ENCODE measurements at places on chromosomes 5 and 9.

GRCh38 chr5:161751265-161751664 lies 65.7 kb downstream of the GABRA6 start:
- no peak for DNase-seq

DNA sequence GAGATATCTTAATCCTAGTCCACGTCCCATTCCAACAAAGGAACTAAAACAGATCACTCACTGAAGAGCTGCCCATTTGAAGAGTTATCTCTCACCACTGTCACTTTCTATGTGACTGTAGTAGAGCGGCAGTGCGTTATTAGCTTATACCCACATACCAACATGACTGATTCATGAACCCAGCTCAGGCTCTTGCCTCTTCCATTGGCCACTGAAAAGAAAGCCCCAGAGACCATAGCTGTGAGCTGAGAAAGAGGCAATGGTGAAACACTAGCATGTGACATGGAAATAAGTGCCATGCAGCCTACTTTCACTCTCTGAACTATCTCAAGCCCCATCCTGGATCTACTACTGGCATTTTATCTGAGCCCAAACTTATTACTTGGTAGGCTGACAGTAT lies 151.7 kb upstream of the MOCS2 start:
- DNase-seq: no peak

DNA sequence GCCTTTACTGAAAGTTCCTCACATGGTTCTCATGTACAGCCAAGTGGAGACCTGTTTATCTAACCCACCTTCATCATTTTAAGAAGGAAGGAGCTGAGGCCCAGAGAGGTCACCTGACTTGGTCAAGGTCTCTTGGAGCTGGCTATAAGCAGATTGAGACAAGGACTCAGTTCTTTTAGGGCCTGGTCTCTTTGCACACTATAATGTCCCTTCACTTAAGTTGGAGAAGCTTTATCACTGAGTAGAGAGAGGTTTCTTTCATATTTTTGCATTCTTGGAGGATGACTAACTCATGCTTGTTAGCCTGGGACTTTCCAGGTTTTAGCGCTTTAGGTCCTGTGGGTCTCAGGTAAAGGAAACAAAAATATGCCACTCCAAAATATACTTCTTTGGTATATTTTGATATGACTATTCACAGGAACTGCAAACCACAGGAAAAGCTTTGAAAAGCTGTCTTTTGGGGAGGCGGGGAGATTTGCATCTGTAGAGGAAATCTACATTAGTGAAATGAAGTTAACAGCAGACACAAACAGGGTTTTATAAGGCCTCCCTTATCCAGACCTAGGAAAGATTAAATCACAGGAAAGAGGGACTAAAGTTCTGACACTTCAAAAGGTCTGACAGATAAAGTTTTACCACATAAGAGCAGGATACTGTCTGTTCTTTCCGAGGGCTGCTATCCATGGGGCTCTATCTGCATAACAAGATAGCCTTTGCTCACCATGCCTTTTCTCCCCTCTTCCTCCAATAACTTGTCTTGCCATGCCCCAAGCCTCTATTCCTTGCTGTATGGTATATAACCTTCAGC lies 95.8 kb upstream of the ANKRD55 start:
- DNase-seq: peak; percentile 16

DNA sequence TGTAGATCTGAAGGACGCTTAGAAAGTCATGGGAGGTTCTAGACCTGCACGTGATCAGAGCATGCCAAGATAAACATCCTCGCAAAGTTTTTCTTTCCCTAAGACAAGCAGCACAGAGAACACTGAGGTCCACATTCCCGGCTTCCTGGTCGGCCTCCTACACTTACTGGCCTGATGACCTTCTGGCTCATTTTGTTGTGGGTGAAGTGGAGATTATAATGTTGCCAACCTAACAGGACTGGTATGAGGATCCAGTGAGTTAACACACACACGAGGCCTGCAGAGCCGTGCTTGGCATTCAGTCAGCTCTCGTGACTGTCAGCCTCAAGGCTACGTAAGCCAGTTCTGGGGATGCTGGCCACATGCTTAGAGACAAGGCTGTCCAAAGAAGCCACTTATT lies 186.0 kb downstream of the TENT4A start:
- DNase-seq: no peak

DNA sequence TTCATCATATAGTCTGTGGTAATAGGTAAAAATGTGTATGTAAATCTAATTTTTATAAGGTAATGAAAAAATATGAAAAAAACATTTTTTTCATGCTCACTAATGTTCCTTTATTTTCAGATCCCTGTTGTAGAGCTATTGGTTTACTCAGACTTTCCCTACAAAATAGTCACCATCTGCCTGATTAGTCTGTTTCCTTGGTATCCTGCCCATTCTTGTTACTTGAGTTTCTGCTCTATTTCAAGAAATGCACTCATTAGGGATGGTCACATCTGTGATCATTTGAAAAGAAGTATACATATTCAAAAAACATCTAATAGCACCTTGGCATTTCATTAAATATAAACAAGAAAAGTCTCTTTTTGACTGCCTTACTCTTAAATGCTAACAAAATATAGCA lies 21.6 kb upstream of the RASA1 start:
- DNase-seq: no peak

DNA sequence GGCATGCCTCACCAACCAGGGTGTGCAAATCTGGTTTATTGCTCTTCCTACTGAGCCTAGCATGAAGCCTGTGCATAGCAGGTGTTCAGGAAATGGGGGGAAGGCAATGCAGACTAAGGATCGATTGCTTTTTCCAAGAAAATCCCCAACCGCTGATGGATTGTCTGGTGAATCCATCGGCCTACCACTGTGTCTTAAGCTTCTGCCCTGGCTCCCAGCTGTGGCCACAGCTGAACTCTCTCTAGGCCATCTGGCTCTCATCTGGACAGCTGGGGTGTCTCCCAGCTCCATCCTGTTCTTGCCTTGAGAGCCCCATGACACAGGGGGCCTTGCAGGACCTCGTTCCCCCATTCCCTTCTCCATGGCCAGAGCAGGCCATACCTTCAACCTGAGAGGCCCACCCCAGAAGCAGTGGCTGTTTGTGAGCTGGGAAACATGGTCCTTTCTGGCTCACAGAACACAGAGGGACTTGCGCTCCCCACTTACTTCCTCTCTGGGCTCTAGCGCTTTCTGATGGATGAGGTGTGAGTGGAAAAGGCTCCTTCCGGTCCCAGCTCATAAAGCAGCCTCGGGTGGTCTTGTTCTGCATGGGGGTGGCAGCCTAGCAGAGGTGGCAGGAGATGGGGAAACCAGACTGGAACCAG lies 41.8 kb downstream of the COL27A1 start:
- no peak for DNase-seq

- no peak for DNase-seq
Observed at GRCh38 chr9:129777769-129778130, 24.9 kb upstream of the PTGES start.

- no peak for DNase-seq
Observed at GRCh38 chr9:93143830-93144530, 9.9 kb upstream of the NINJ1 start.

DNA sequence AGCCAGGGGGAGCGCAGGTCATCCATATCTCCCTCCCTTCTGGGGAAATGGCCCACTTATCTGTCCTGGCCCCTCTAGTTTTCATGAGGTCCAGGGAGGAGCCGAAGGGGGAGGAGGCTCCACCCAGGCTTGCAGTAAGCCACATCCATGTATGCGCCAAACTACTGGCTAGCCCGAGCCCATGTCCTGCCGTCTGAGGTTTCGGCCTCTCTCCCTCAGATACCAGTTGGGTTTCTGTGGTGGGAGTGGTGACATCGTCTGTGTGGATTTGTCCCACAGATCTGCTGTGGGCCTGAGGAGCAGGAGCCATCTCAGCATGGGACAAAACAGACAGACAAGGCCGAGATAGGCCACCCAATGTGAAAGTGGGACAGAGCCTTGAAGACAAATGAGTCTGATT lies 78.3 kb upstream of the ORM1 start:
- no peak for DNase-seq

DNA sequence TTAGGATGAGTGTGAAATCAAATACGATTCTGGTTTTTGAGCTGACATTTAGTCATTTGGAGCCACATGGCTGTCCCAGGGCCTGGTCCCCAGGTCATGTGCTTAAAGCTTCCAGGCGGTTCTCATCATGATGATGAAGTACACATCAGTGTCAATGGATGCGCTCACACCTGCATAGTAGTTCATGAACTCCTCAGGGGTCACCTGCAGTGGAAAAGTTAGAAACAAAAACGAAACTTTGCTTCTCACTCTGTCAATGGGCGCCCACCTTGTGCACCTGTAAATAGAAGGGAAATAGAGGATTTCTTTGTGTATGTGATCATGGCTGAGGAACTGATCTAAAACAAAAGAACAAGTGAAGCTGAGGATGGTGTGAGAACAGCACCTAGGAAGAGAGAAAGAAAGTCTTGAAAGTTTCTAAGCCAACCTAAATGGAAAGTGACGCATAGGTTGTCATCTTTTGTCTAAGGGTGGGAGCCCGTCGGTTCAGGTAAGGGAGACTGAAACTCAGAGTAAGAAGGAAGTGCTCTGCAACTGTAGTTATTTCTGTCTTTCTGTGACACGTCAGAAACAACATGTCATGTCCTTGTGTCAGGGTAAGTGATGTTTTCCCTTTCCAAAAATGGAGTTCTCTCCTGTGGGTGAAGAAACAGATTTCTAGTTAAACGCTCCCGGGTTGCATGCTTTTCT lies 33.8 kb downstream of the CAPSL start:
- peak; percentile 61 for DNase-seq

Data from GM20000 (cell line).